Mononuclear cell (primary cell): ENCODE measurements at places on chromosomes 11 and 22. TPM values are rescaled to one million over a fixed set of nuclear protein-coding genes. Genes with fewer than 3 reads are reported as not detected.

GDPD4 gene
- not detected for total RNA-seq

ASCL2 gene
- total RNA-seq: 2.3 TPM

TENM4 gene
- 0.63 TPM for total RNA-seq

ADORA2A gene
- total RNA-seq: 34.3 TPM

BCO2 gene
- total RNA-seq: 1.4 TPM

RAB39A gene
- 1.6 TPM for total RNA-seq

DDT gene
- total RNA-seq: 45.8 TPM

MMP11 gene
- 0.94 TPM for total RNA-seq

TYR gene
- not detected for total RNA-seq

MRGPRF gene
- total RNA-seq: under 0.01 TPM

APOL6 gene
- total RNA-seq: 54.4 TPM

OR8D4 gene
- not detected for total RNA-seq

CLP1 gene
- 53.4 TPM for total RNA-seq

TMA7B gene
- total RNA-seq: 7.9 TPM

CD6 gene
- 176 TPM for total RNA-seq

PKNOX2 gene
- total RNA-seq: under 0.01 TPM

GP1BB gene
- total RNA-seq: 36.1 TPM

LBHD1 gene
- total RNA-seq: 5.9 TPM

CDPF1 gene
- total RNA-seq: 1.6 TPM

GGTLC2 gene
- total RNA-seq: not detected

MOGAT2 gene
- total RNA-seq: not detected

CRYAB gene
- not detected for total RNA-seq

SLC39A13 gene
- 13.4 TPM for total RNA-seq
